ENCODE measurements at places on chromosomes 16 and 17.

GRCh38 chr16:50261707-50262235 lies 4.6 kb upstream of the ADCY7 start:
- no peak for DNase-seq

GRCh38 chr17:7177191-7177953 lies 1.8 kb downstream of the ASGR1 start:
- DNase-seq = peak; percentile 85

- DNase-seq = no peak
Measured at GRCh38 chr16:86952769-86953168, 364.4 kb downstream of the C16orf95 start.

GRCh38 chr17:64074704-64075426 lies 54.4 kb upstream of the ICAM2 start:
- no peak for DNase-seq

GRCh38 chr17:77245162-77245926 lies 104.6 kb downstream of the SEC14L1 start:
- no peak for DNase-seq

Data from G401 (cell line).